ENCODE measurements at places on chromosomes 4 and X. TPM values are rescaled to one million over a fixed set of nuclear protein-coding genes. Genes with fewer than 3 reads are reported as not detected.

The PCSK1N gene
- 11.1 TPM for polyA plus RNA-seq

GRCh38 chrX:13179586-13179985 is 135.2 kb upstream of the FAM9C start:
- DNase-seq, result no peak

DNA sequence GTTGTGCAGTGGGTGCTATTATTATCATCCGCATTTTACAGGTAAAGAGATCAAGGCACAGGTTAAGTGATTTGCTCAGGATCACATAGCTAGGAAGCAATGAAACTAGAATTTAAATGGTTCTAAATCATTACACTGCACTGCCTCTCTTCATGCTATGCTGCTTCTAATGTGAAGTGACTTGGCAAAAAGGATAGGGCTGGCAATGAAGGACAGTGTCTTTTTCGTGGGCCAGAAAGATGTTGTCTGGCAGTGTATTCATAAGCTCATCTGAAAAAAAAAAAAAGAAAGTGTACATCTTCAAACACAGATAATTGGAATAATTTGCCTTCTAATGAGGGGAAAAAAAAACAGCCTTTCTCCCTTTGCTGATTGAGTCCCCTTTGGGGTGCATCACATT is 132.2 kb upstream of the FUNDC1 start:
- DNase-seq, result no peak

GRCh38 chr4:182276210-182277109 is 33.3 kb downstream of the TENM3 start:
- DNase-seq, result no peak

GRCh38 chr4:52106660-52107059 is 55.6 kb downstream of the SPATA18 start:
- no peak for DNase-seq

DNA sequence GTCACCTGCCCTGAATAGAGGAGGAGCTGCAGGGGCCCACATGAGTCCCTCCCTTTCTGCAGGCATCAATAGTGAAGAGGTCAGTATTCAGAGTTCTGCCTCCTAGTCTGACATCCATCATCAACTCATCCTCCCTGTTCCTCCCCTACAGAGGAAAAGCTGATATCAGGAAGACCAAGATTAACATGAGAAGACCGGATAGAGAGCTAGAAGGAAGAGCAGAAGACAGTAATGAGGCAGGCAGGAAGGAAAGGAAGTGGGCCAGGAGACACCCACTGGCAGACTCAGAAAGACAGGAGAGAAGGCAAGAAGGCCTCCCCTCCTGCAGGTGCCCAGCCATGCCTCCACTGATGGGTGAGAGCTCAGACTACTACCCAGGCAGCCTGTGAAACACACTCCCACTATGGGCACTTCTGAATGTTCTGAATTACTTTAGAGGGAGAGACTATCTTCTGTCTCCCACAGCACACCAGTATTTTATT is 74.6 kb downstream of the CC2D2A start:
- DNase-seq, result no peak

All from CD8-positive, alpha-beta memory T cell (primary cell).